ENCODE measurements at places on chromosomes 1 and 21.
A peak's percentile ranks its signal among the peaks of the same experiment; 100 is the strongest.

GRCh38 chr1:87760155-87760554, 431.5 kb downstream of the LMO4 start:
- DNase-seq, result no peak

DNA sequence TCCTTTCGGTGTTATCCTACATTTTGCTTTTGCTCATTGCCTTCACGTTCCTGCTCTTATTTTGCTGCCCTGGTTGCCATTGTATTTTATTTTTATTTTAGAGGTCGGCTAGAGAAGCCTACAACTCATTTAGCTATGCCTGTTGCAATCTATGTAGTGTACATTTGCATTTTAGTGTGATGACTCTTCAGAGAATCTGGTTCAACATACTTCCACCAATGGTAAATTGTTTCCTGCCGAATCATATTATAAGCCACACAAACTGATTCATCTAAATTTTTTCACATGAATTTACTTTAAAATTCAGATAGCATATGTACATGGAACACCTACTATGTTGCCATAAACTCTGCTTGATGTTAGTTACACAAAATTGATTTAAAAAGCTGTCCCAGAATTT, 1596.9 kb downstream of the PLA2G4A start:
- peak; percentile 8 for DNase-seq

GRCh38 chr1:211285196-211285595, 26.0 kb downstream of the RCOR3 start:
- DNase-seq, result no peak

DNA sequence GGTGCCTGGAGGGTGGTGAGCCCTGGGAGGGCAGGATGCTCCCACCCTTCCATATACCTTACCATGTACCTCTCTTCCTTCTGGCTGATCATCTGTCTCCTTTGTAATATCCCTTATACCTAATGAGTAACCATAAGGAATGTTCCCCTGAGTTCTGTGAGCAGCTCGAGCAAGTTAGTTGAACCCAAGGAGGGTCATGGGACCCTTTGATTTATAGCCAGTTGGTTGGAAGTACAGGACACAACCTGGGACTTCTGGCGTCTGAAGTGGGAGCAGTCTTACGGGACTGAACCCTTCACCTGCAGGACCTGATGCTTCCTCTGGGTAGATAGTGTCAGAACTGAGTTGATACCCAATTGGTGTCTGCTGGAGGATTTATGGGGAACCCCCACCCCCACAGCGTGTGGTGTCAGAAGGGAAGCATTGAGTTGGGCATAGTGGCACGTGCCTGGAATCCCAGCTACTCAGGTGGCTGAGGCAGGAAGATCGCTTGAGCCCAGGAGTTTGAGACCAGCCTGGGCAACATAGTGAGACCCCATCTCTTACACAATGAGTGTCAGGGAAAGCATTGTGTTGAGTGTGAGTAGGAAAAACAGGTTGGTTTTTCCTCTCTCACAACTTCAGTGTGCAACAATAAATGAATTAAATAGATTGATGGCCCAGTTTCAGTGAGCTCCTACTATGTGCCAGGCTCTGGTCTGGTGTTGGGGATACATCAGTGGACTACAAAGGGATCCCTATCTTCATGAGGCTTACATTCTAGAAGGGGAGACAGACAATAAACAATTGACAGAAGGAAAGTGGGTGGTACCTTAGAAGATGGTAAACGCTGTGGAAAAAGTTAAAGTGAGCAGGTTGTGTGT, 16.0 kb downstream of the DNAJC16 start:
- DNase-seq, result no peak

DNA sequence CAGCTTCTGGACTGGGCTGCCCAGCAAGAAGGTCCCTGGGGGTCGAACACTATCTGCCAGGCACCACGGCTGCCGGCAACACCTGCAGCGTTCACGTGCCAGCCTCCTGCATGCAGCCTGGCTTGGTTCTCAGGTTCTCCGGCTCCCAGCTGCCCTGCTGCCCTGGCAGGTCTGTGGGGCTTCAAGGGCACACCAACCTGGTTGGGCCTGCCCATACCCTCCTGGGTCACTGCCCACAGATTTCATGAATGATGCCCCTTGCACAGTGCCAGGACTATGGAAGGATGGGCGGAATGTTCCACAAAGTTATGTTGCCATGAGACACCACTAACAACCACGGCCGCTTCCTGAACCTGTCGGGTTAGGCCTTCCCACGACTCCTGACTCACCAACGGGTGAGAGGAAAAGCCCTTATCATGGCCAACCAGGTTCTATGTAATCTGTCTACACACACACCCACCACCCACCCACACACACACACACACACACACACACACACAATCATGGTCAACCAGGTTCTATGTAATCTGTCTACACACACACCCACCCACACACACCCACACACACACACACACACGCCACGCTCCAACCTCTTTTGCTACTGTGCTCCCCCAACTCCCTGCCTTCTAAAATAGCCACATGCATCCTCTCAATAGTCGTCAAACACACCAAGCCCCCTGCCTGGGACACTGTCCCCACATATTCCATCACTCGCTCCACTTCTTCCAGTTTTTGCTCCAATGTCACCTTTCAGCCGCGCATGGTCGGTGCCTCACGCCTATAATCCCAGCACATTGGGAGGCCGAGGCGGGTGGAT, 32.2 kb downstream of the HSPG2 start:
- peak; percentile 84 for DNase-seq

GRCh38 chr1:9435153-9435636, 104.1 kb upstream of the SLC25A33 start:
- peak; percentile 16 for DNase-seq

GRCh38 chr1:29703596-29704370, 467.5 kb downstream of the PTPRU start:
- DNase-seq, result peak; percentile 46

- DNase-seq, result no peak
Measured at GRCh38 chr1:167086033-167086432, 4.1 kb downstream of the GPA33 start.

GRCh38 chr1:75908717-75909152, 23.5 kb downstream of the ASB17 start:
- DNase-seq, result peak; percentile 45

DNA sequence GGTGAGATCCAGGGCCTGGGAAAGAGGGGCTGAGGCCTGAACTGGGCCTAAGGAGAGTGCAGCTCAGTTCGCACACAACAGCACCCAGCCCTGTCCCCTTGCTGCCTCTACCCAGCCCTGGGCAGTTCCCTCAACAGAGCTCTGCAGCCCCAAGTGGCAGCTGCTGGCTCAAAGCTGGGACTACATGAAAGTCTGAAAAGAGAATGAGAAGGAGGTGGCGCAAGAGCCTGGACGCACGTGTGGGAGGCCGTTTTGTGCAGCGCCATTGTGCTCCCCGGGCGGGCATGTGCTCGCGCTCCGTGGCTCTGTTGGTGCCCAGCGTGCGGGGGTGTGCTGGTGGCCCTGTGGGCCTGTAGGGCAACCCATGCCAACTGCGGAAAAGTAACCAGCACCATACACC, 10.3 kb downstream of the GPR37L1 start:
- no peak for DNase-seq

DNA sequence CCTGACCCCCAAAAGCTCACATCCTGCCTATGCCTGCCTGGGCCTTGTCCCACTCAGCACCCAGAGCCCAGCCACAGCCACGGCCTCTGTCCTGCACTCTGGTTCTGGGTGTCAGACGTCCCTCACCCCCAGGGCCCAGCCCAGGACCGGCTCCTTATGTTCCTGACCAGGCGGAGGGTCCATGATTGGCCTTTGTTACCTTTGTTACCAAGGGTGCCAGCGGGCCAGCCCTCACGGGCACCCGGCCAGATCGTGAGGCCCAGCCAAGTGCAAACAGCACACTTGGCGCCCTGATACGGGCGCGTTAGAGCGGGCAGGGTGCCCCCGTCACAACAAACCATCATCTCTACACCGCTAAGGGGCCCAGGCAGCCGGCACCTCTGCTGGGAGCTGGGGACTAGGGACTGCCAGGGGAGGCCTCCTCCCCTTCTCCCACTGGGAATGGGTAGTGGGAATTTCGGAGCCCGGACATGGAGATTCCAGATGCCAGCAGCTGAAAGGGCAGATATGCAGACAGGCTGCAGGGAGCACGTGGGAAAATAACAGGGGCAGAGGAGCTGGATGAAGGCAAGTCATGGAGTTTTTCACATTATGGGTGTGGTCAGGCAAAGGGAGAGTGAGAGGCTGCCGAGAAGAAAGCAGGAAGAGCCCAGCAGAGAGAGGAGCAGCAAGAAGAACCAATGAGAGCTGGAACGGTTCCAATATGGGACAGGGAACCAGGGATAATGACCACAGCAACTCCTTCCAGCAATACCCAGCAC, 22.1 kb downstream of the HSPG2 start:
- DNase-seq, result peak; percentile 59

DNA sequence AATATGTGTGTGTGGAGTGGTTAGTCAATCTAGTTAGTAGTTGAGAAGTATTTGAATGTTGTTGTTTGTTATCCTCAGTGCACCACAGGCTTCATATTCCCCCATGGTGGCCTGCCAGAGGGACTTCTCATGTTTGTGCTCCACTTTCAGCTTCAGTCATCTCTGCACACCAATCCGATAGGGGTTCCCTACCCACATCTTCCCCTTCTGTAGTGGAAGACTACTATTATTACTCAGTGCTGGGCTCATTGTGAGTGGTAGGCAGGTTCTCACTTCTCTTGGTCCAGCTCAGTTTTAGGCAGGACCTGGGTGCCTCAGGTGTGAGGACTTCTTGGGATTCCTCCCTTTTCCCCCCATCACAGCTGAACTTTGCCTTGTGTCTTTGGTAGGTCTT, 14.2 kb downstream of the MT1HL1 start:
- DNase-seq, result no peak

GRCh38 chr1:23732363-23733224, 10.7 kb upstream of the ELOA start:
- peak; percentile 41 for DNase-seq

DNA sequence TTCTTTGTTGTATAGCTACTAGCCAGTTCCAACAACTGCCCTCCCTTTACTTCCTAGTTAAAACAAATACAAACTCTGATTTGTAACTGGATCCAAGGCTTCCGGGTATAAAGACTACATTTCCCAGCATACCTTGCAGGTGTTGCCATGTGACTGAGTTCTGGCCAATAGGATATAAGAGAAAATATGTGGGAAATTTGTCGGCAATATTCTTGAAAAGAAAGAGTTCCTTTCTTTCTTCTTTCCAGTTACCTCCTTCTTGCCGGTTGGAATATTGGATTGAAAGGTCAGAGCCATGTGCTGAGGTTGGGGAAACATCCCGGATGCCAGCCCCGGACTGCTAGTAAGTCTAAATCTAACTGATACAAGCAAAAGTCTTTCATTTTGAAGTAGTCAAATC, 23.0 kb upstream of the ZBTB40 start:
- DNase-seq, result peak; percentile 80

- no peak for DNase-seq
Measured at GRCh38 chr1:46767649-46768282, 31.1 kb upstream of the CYP4B1 start.

DNA sequence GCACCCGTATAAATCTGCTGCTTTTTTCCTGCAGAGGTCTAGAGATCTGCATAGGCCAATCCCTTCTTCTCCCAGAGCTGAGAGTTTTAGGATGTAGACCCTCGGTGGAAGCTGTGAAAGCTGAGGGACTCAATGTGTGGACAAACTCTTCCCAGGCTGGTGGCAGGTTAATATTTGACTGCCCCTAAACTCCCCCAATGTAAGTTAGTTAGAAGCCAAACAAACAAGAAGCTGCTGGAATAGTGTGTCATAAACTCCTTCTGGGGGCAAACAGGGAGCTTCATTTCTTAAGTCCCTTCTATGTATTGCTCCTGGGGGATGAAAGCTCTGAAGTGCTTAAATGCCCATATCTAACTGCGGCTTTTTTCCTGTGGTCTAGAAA, 72.3 kb downstream of the SCMH1 start:
- DNase-seq, result no peak

- no peak for DNase-seq
Measured at GRCh38 chr1:155160128-155160527, 13.0 kb downstream of the KRTCAP2 start.

DNA sequence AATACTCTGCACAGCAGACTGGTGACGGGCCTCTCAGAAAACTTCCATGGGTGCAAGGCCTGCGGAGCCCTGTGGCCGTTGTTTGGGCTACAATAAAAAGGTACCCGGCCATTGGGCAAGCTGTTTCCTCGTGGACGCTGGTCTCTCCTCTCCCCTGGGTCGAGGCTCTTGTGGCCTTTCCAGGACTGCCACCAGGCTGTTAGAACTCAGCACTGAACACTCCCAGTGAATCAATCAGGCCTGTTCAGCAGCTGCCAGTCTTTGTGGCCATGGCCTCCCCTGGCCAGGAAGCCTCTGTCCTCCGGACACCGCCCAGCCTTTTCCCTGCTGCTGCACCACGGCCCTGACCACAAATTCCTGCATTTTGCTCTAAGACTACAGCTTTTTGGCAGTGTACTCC, 33.0 kb upstream of the ACTRT2 start:
- DNase-seq, result no peak

DNA sequence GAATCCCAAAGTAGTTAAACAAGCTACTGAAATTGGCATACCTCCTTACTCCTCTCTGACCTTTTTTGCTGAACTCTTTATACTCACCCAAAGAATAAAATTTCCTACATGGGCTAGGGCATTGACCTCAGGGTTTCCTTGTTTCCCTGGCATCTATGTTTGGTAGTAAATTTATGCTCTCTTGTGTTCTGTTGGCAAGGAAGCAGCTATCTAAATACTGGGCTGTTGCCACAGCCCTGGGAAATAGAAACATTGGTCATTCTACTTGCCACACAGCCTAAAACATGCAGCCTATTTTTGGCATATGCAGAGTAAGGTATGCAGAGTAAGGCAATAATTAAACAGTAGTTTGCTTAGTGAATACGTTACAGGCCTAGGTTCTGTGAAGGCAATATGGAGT, 351.4 kb downstream of the HLX start:
- no peak for DNase-seq

Data from fibroblast of villous mesenchyme (primary cell).